NCI-H2029 treated with DMSO at 0.1 percent for 48 hours (cell line): ENCODE measurements at places on chromosomes 5 and 9.

DNA sequence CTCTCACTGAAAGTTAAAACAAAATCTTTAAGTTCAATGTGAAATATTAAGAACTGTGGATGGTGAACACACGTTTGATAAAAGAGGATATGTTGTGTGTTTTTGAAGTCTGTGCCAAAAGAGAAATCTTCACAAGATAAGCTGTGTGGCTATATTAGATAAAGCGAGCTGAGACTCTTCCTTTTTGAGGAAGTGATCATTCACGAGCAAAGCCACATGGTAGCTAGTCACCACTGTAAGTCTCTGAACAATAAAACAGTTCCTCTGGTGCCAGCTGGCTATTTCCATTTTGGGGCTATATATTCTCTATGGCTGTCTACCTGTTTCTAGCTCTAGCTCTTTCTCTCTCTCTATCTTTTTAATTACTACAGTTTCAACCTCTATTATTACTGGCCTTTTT lies 1849.2 kb upstream of the C9orf72 start:
- DNase-seq = no peak

DNA sequence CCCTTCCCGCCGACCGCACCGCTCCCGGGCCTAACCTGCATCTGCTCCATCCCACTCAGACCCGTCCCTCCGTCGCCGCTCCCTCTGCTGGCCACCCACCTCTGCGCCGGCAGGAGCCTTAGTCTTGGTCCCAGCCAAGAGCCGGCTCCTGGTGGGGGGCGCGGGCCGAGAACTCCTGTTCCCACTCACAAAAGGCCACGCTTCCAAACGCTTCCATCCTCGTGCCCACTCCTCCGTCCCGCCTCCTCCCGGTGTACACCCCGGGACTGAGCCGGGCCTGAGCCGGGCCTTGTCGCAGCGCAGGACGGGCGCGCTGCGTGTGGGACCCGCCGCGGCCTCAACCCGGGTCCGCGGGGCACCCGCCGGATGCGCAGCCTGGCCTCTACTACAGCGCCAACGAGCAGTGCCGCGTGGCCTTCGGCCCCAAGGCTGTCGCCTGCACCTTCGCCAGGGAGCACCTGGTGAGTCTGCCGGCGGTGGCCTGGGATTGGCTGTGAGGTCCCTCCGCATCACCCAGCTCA lies 7.5 kb downstream of the ADAMTS13 start:
- no peak for DNase-seq

GRCh38 chr5:159198063-159199036 lies 11.0 kb downstream of the RNF145 start:
- no peak for DNase-seq

GRCh38 chr5:65774346-65774745 lies 52.3 kb downstream of the NLN start:
- DNase-seq = no peak

DNA sequence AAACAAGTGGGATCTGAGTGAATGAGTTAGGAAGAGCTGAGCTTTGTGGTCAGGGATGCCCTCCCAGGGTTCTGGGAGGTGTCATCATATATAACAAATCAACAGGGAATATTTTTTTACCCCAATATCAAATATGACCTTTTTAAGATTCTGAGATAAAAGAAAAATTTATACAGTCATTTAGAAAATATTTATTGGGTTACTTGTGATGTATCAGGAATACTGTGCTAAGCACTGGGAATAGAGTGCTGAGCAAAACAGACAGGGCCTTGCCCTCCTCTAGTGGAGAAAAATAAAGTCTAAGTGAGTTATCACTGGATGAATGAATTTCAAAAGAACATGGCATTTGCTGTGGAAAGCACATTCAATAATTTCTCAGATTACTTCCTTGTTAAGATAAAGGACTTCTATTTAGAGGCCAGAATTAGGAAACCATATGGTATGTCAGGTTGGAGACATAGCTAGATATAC lies 102.9 kb downstream of the BOD1 start:
- DNase-seq = no peak

- no peak for DNase-seq
Measured at GRCh38 chr5:149216496-149216895, 55.2 kb upstream of the AFAP1L1 start.

GRCh38 chr9:126521089-126521488 lies 92.6 kb upstream of the LMX1B start:
- no peak for DNase-seq

DNA sequence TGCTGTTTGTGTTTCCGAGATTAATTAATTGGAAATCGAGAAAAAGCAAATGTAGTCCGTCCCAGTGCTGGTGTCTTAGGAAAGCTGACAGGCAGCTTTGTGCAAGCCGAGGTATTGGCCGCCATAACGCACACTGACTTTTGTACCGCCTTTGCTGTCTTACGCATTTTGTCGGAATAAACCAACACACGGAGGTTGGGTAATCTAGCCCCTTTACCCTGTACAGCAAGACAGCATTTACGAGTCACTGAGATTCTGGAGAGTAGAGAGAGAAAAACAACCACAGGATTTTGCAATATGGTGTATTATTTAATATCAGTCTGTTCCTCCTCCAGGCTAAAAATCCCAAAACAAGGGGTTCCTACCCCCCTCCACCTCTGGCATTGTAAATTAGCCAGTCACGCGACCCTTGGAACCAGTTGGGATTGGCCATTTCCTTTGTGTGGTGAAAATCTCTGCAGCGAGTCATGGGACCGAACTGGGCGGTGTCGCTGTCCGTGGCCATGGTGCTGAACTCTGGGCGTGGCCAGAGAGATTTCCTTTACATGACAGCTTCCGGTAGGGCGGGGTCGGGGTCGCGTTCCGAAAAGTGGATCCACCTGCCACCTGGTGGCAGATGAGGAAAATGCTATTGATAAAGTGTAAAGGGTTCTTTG lies 10.3 kb upstream of the PCDHB1 start:
- DNase-seq = peak; percentile 99

- no peak for DNase-seq
Measured at GRCh38 chr5:158923799-158924551, 175.7 kb downstream of the EBF1 start.

GRCh38 chr5:143605403-143606005 lies 202.0 kb upstream of the NR3C1 start:
- no peak for DNase-seq

GRCh38 chr9:98192503-98193335 lies at the start of gene CORO2A:
Gene CORO2A, minus strand, starts transcription at chr9:98192637. Its CDS starts 34,977 bp downstream, at chr9:98157660.
- peak; percentile 86 for DNase-seq

- DNase-seq = no peak
Measured at GRCh38 chr5:112126982-112127381, 292.1 kb downstream of the EPB41L4A start.

DNA sequence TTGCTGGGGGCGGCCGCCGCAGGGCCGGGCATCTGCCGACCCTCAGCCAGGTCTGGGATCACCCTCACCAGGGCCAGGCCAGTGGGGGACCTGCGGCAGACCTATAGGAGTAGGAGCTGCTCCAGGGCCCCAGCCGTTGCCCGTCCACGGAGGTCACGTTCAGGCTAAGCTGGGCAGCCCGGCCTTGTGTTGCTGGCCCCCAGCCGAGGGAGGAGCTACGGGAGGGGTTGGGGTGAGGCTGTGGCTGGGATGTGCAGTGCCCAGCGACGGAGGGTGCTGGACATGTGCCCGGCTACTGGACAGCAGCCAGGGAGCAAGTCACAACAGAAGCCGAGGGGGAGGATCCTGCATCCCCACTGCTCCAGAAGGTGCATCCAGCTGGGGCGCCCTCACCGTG lies 39.6 kb upstream of the SLC6A19 start:
- DNase-seq = peak; percentile 35

- no peak for DNase-seq
Measured at GRCh38 chr5:119655061-119655460, 25.7 kb downstream of the FAM170A start.

- DNase-seq = no peak
Measured at GRCh38 chr5:95520206-95520605, 34.6 kb downstream of the SKIC3 start.

GRCh38 chr5:122863240-122863639 lies 17.8 kb downstream of the SNX24 start:
- DNase-seq = no peak

DNA sequence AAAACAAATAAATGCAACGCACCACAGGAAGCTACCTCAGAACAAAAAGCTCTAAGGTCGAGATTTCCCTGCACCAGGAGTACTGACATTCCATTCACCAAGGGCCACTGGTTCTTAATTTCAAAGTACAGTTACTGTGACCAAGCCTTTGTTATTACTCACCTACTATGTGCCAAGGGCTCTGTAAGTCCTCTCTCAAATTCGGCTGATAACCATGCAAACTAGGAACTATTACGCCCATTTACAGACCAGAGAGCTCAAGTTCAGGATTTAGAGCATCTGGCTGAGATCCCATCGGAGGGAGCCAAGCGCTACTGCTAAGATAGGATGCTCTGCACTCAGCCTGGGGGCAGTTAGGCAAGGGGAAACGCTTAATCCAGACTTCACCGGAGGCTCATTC lies 5.6 kb downstream of the MYO10 start:
- no peak for DNase-seq

DNA sequence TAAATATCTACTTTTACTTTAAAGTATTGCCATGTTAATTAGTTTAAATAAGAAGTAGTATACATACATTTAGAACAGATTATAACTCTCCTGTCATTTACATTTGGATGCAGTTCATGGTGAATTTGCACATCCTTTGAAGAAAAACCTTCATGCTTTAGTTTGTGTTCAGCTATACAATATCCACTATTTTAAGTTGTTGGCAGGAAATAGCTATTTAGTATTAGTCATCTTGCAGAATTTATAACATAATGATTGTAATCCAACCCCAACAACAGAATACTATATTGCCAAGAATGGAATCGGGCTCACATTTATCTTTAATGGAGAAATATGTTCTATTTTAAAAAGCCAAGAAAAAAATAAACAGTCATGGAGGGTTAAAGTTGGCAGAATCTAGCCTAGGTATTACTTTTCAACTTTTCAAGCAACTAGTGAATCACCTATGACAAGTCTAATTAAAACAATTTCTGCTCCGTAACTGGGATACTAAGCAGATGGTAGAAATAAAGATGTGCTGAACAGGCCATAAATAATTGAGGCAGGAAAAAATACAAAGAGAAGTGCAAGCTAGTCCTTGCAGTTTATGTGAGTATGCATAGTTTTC lies 1170.6 kb upstream of the NUDT12 start:
- DNase-seq = no peak

GRCh38 chr5:36397901-36398536 lies 96.3 kb upstream of the RANBP3L start:
- DNase-seq = no peak

DNA sequence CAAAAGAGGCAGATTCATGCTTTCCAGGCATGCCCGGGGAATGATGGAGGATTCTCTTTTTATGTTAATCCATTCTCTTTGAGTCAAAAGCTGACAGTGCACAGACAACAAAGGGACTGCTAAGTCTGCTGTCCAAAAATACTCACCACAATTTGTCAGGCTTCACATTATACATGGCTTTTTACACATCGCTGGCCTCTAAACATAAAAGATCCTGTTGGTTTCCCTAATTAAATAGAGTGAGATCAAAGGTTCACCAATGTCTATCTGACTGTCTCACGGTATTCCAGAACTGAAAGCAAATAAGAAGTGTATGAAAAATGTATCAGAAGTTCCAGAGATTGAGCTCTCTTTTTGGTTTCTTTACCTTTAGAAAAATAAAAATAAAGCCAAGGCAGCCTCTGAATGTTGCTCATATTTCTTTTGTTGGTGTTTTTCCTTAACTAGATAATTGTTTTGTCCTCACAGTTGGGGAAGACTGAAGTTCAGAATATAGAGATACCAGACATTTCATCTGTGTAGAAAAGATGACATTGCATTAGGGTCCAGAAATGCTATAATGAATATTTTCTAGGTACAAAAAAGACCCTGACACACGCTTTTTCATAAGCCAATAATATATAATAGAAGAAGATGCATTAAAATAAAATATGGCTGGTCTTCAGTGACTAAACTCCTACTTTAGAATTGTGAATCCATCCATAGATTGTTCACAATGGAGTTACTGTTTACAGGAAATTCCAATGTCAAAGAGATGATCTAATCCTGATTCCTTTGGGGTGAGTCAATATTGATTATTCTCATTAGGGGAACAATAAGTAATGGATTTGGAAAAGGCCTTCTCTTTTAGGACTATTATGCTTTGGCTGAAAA lies 688.2 kb upstream of the CDH6 start:
- DNase-seq = no peak

DNA sequence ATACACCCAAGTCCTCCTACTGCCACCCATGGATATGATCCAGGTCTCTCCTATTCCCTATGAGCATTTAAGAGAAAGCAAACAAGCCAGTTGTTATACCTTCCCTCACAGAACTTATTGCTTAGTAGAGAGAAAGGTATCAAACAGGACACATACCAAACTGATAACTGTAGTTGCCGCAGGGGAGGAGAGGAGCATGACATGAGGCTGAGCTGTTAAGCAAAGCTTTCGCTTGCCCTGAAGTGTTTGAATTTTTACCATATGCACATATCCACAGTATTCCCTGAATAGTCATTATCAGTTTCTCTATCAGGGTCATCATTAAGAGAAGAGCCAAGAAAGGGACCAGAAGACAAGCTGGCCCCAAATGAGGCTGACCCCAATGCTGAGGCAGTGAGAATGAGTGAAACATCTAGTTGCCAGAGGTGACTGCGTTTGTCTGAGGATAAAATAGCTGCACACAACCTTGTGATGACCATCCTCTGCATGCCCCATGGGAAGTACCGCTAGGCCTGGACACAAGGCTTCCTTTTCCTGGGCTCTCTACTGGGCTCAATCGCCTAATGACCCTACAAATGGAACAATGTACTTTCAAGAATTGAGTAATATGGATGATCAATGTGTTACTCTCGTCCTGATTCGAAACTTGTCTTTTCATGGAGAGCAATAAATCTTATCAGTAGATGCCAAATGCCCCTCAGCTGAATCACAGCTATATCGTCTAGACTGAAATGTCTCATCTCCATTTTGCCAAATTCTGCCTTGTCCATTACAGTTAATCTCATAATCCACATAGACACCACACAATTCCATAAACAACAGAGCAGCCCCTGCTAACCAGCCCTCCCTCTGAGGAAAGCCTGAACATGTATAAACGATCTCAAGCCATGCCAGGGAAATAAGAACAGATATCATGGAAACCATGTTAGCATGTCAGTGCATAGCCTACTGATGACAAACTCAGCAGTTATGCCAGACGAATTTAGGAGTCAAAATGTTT lies 4.3 kb upstream of the IFNK start:
- no peak for DNase-seq
